Right renal cortex interstitium (tissue), 3 donors: ENCODE measurements at places on chromosomes 5 and 9. TPM values are rescaled to one million over a fixed set of nuclear protein-coding genes. Genes with fewer than 3 reads are reported as not detected.

The RLN1 gene
- 0.47 TPM for polyA plus RNA-seq

The IL9 gene
- polyA plus RNA-seq: not detected

The PAM gene
- 216 TPM for polyA plus RNA-seq

The BTNL9 gene
- polyA plus RNA-seq: 6.9 TPM

The BHMT2 gene
- 50.1 TPM for polyA plus RNA-seq
